ENCODE measurements at places on chromosomes 11 and 22.

- no peak for DNase-seq
Measured at GRCh38 chr11:2302896-2303626, 1.2 kb downstream of the TSPAN32 start.

DNA sequence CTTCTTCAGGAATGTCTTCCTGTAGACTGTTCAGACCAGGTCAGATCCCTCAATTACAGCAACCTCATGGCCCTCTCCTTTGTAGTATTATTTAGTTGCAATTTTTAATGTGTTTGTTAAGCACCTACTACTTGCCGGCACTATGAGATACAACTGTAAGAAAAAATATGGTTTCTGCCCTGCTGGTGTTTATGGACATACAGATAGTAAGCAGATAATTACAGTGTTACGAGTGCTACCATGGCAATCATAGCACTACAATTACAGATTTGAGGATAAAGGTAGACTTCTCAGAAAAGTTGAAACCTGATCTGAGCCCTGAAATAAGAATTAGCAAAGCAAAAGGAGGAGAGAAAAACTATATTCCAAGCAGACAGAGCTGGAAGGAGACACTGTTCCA, 2.8 kb downstream of the LRRC51 start:
- no peak for DNase-seq

DNA sequence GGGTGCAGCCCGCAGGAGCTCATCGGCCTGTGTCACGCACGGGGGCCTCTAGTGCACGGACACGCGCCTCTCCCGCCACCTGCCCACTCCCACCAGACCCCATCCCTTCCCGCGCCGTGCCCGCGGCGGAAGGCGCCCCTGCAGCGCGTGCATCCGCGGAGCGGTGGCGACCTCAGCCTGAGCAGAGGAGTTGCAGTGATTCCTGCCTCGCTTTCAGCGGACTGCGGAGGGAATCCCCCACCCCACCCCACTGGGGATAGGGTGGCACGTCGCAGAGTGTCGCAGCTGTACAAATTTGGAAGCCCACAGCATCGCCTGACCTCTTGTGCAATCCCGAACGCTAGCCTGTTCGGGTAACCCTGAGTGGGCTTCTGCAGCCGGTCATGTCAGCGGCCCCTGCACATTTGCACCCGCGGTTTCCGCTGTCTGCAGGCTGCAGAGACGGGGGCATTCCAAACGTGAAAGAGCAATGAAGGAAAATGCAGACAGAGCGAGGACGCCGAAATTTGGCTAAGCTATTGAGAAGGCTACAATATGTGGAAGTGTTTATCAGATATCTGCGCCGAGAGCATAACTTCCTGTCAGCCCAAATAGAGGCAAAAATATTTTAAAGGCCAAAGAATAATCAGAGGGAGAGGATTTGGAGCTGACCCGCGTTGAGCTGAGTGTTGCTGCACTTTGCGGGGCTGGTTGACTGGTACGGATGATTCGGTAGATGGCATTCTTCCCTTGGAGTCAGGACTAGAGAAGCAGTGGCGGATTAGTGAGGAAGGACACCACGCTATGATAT, 617 bp upstream of the ARHGAP20 start:
- no peak for DNase-seq

DNA sequence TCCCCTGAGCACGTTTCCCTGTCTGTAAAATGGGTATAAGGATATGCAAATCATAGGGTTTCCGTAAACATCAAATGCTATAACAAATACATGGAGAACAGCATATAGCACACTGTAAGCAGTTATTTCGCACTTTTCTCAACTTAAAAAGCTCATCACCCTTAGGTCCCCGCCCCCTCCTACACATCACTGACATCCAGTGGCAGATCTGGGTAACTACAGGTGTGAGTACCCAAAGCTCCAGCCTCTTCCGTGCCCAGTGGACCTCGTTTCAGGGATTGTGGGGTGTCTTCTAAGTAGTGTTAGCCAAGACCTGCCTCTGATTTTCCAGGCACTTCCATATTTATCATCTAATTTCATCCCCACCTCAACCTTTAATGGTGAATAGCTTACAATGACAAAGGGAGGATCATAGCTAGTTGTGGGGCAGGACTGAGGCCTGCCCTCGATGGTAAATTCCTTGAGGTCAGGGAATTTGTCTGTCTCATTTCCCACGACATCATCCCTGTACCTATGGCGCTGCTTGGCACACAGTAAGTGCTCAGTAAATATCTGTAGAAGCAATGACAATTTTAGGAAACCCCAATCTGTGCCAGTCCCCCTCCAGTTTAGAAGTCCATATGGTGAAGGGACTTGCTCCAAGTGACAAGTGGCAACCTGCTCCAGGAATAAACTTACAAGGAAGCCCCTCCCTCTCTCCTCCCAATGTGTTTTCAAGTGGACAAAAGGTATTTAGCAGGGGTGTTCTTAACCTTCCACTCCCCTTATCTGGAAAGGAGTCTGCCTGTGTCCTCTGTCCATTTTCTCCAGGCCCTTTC, 340.5 kb downstream of the TENM4 start:
- no peak for DNase-seq

GRCh38 chr22:50074056-50074455, 11.2 kb downstream of the MLC1 start:
- no peak for DNase-seq

DNA sequence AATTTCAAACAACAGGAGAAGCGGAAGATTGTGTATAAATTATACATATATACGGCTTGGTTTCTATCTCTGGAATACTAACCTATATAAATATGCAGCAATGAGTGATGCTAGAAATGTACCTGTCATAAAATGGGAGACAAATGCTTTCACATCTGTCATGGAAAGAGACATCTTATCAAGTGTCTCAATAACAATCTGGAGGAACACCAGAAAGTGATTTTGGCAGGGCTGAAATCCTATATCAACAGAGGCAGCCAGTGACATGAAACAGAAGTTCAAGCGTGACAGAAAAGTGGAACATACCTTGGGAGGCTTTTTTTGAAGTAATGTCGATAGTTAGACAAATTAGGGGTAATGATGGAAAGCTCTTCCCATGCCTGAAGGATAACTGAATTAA, 834.6 kb downstream of the JRKL start:
- DNase-seq = no peak

GRCh38 chr11:71433648-71434450, 14.3 kb downstream of the DHCR7 start:
- DNase-seq = no peak

- peak; percentile 52 for DNase-seq
Measured at GRCh38 chr11:66418168-66418985, 2.5 kb upstream of the NPAS4 start.

DNA sequence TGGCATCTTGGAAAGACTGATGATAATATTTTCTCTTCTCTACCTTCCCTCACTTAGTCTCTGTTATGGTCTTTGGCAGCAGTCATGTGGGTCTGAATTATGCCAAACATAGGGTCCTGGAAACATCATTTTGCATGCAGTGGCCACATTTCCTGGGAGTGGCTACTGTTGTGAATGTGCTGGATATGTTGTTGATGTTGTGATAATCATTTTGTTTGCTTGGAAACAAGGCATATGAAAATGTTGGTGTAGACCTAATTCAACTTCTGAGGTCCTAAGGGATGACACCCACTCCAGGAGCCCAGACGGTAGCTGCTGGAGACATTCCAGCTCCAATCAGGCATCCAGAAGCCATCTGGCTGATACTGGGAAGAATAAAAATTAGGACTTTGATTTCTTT, 109.7 kb downstream of the DCDC1 start:
- DNase-seq = no peak

DNA sequence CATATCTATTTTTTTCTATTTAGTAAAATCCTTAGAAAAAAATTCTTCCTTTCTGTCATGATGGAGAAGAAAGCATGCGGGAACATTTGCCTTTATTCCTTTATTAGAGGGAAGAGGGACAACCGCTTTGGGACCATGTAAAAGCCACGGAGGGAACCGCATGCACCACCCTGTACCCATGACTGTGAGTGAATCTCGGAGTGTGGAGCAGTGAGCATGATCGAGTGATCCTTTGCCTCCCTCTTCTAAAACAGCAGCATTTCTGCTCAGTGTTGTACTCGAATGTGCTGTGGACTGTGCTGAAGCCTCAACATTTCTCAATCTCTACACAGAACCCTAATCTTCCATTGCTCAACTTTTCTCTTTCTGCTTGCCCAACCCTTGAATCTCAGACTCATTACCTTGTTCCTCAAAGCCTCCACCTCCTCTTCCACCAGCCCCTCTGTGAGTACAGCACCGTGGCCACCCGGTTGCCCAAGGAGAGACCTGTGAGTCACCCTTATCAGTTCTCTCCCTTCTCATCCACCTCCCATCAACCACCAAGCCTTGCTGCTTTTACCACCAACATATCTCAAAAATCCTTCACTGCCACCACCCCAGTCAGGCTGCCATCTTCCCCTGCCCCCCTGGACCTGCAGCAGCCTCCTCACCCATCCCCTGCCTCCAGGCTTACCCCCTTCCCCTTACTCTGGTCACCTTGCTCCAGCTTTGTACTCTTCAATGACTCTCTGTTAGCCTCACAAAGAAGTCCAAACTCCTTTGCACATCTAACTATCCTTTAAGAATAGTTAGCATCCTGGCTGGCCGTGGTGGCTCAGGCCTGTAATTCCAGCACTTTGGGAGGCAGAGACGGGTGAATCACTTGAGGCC, 103.1 kb downstream of the NAT10 start:
- no peak for DNase-seq

DNA sequence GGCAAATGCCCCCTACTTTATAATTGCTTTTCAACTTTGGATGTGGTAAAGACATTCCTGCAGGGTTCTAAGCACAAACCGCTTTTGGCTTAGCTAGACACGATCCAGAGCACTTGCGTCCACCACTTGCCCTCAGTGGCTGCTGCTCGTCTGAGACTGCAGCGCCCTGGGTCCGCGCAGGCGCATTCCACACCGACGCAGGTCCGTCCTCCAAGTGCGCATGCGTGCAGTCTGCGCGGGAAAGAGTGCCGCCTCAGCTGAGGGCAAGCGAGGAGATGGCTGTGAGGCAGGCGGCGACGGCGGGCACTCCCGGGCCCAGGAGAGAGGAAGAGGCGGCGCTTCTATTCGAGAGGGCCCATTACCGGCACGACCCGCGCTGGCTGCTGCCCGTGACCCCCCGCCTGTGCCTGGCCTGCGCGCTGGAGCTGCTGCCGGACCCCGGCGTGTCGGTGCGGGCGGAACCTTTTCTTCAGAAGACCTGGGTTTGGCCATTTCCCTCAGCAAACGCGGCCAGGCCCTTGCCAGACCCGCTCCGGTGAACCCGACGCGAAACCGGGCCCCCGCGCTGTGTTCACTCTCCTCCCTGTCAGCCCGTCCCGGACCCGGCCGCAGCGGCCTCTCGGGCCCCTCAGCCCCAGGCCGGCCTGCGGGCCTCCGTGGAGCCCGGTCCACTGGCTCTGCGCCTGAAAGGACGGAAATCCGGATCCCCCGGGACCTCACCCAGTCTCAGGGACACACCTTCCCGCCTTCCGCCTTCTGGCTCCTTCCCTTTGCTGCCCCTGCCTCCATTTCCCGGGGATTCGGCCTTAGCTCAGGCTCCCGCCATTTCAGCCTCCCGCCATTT, at the start of gene MEI1:
Gene MEI1, plus strand, starts transcription at position 240 of the 844 bp plus-strand sequence. Its CDS starts 36 bp downstream, at position 276.
- DNase-seq = peak; percentile 89
